Right renal pelvis (tissue), 4 donors: ENCODE measurements at places on chromosomes 16 and 17.

DNA sequence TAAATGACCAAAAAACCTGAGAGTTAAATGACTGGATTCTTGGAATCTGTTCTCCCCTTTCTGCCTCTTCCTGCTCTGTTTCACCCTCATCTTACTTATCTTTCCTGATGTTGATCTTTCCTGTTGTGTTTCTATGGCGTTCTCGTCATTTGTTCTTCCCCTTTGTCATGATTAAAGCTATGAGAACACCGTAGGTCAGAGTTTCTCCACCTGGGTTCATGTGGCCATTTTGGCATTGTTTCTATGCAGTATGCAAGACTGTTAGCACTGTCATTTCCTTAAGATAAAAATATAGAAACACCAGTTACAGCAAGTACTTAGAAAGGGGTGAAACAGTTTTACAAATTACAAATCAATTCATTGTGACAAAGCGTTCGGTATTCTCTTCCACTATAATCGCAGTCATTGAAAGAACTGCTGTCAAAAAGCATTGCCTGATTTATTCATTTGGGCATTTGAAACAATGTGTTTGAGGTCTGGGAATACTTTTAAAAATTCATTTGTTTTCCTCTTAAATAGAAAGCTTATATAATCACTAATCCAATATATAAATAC, 166.0 kb downstream of the PHKB start:
- DNase-seq, result no peak

DNA sequence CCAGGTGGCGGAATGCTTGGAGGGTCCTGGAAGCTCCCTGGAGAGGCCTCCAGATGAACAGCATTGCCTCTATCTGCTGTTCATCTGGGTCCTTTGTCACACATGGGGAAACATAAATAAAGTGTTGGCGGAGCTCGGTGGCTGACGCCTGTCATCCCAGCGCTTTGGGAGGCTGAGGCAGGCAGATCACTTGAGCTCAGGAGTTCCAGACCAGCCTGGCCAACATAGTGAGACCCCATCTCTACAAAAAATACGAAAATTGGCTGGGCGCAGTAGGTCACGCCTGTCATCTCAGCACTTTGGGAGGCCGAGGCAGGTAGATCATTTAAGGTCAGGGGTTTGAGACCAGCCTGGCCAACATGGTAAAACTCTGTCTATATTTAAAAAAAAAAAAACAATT, 2.2 kb downstream of the MYADML2 start:
- no peak for DNase-seq

- DNase-seq, result no peak
These were observed 22.6 kb downstream of the AKAP1 start for GRCh38 chr17:57107498-57108101.

- no peak for DNase-seq
These were observed at the start of gene ALOX12 for GRCh38 chr17:6995500-6996255. Gene ALOX12, plus strand, starts transcription at chr17:6996049. Its CDS starts 69 bp downstream, at chr17:6996118.

GRCh38 chr17:78330570-78331224, 29.2 kb downstream of the SOCS3 start:
- DNase-seq, result no peak

GRCh38 chr16:51641191-51641765, 490.2 kb upstream of the SALL1 start:
- DNase-seq, result no peak

- no peak for DNase-seq
These were observed 185.5 kb downstream of the NTN1 start for GRCh38 chr17:9206741-9207332.

- DNase-seq, result no peak
These were observed 21.4 kb upstream of the ZFPM1 start for GRCh38 chr16:88431651-88432050.

DNA sequence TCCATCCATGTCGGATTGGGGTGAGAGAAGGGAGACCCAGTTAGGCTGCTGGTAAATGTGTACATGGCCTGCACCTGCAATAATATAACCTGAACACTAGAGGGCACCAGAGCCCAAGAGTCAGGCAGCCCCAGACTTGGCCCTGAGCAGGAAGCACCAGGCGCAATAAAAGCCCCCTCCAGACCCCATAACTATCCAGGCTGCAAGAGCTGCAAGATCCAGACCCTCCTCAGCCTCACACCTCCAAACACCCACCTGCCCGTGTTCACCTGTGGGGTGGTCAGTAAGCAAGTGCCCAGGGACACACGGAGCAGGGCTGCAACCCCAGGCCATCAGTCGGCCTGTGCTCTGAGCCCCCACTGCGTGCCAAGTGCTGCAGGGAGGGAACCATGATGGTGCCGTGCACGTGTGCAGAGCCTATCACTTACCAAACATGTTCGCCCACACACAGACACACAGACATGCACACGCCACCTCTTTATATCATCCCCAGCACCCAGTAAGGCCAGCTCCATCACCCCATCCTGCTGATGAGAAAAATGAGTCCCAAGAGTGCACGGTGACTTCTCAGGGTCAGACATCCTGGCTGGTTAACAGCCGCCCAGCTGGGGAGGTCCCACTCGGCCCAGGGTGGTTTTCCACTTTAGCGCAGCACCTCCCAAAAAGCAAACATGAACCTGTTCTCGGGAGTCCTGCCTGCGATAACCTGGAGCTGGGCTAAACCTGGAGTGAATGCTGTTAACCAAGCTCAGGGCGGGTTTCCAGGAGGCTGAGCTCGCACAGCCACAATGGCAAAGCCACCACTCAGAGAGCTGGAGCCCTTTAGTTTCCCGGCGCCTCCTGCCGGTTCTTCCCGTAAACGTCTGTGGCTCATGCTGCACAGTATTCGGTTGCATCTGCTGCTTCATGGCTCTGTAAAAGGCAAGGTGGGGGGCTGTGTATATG, 439.8 kb downstream of the SOX9 start:
- no peak for DNase-seq

GRCh38 chr17:44384281-44384822, 5.1 kb downstream of the ITGA2B start:
- no peak for DNase-seq

GRCh38 chr16:53183442-53183841, 128.7 kb downstream of the CHD9 start:
- DNase-seq, result no peak

GRCh38 chr16:65825191-65825856, 541.2 kb upstream of the CDH5 start:
- DNase-seq, result no peak

DNA sequence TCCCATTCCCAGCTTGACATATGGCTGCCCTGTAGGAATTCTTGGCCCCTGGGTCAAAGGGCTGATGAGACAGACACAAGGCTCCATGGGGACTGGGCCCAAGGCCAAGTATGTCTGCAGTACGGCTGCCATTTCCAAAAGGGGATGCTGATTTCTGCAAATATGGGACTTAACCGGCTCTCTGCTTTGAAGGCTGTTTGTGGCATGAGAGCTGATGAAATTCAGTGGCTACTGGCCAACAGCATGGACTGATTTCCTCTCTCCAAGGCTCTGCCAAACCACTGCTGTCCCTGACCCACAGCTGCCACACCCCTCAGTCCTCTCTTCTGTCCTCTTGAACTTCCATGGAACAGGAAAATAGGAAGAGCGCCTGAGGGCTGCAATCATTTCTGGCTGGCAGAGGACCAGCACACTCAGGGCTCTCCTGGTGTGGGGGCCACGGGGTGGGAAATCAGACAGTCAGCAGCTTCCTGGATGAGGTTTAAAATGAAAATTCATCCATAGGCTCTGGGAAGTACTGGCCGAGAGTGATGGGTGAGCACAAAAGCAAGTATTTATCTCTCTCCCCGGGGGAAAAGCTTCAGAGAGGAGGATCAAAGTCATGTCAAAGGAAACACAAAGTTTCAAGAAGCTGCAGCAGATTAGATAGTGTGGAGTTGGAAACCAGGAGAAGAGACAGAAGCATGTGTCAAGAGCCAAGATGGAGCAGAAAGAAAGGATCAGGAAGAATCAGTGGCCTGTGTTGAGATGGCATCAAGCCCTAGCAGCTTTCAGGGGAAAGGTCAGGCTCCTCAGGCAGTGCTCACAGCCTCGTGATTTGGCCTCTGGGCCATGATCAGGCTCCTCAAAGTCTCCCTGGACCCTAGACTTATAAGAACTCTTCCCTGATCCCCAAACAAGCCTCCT, 64.1 kb upstream of the SREBF1 start:
- no peak for DNase-seq

- DNase-seq, result no peak
These were observed 117.7 kb downstream of the HS3ST3A1 start for GRCh38 chr17:13484020-13484419.

- no peak for DNase-seq
These were observed 10.1 kb upstream of the KREMEN2 start for GRCh38 chr16:2953706-2954627.

DNA sequence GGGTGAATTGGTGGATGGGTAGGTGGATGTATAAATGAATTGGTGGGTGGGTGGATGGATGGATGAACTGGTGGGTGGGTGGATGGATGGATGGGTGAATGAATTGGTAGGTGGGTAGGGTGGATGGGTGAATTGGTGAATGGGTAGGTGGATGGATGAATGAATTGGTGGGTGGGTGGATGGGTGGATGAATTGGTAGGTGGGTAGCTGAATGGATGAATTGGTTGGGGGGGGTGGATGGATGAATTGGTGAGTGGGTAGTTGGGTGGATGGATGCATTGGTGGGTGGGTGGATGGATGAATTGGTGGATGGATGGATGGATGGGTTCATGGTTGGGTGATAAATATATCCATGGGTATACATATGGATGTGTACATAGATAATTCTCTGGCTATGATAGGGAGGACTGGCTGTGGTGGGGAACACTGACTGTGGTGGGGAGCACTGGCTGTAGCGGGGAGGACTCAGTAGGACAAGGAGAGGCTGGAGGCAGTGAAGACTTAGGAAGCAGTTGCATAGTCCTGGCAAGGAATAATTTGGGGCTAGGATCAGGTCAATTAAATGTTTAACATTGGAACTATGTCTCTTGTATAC, 54.4 kb downstream of the ABCC1 start:
- DNase-seq, result no peak

- no peak for DNase-seq
These were observed 2057.1 kb downstream of the TP53TG3F start for GRCh38 chr16:35516551-35516950.

DNA sequence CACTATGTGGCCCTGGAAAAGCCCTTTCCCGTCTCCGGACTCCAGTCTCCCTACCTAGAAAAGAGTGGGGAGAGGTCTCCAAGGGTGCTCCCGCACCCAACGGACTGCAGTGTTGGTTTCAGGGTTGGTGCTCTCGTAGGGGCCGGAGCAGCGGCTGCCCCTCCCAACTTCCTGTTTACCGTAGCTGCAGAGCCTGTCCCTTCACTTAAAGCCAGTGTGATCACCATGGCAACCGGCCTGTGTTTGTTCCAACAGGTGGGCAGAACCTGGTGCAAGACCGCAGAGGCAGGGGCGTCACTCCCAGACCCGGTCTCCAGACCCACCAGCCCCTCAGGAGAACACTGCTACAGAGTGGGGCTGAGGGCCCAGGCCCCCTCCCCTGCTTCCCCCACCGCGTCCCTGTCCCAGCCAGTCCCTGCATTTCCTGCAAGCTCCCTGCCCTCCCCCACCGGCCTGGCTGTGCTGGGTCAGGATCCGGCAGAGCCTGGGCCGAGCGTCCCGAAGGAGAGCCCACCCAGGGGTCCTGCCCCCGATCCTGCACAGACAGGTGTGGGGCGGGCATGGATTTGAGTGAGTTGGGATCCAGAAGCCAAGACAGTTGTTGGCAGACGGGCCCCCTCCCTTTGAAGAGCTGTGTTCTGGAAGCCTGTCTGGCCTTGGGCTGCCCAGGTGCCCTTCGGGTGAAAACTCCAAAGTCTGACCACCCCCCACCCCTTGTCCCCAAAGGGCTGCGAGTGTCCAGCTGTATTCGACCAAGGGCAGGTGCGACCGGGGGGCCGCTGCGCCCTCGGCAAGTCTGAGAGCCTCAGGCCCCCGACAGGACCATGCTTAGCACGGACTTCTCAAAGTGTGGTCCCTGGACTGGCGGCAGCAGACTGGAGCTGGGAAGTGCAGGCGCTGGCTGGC, 1.5 kb upstream of the BAIAP3 start:
- DNase-seq, result peak; percentile 55

- no peak for DNase-seq
These were observed 6.6 kb downstream of the VAT1 start for GRCh38 chr17:43015579-43015978.

GRCh38 chr17:45162025-45162687, 481 bp downstream of the HEXIM2 start:
- no peak for DNase-seq

GRCh38 chr16:84226026-84226425, 13.8 kb downstream of the KCNG4 start:
- no peak for DNase-seq

DNA sequence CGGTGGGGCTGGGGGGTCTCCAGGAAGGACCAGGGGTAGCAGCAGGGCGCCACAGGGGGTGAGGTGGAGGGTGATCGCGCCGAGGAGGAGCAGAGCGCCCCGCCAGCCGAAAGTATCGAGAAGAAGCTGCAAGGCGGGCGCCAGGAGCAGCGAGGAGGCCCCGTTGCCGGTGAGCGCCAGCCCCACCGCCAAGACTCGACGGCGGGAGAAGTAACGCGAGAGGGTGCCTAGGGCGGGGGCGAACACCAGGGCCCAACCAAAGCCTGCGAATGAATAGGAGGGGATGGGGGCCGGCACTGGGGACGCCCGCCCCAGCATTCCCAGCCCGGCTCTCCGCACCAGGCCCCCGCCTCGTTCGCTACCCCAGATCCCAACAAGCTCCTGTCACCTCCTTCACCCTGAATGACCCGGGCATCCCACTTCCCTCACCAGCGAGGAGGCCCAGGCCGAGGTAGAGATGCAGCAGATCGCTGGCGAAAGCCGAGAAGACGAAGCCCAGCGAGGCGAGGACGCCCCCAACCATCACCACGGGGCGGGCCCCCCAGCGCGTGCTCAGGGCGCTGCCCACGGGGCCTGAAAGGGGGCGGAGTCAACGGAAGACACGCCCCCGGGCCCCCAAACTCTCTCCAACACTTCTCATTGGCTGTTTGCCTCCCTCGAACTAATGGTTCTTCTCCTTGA, 1.3 kb downstream of the SLC16A11 start:
- no peak for DNase-seq

GRCh38 chr16:88691924-88692560, 5.7 kb upstream of the SNAI3 start:
- DNase-seq, result no peak

DNA sequence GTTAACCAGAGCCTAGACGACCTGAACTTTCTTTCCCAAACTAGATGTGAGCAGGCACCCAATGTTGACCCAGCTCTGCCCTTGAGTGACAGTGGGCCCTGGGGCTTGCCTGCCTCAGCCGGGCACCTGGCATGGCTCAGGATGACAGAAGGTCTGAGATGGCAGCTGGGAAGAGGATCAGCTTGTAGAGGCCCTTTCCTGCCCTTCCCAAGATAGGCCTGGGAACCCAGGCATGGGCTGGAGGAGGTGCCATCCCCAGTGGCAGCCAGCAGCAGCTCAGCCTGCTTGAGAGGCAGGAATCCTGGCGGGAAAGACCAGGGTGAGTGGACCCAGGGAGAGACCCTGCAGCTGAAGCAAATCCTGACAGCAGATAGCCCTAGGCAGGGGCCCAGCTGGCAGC, 59.1 kb downstream of the PIPOX start:
- DNase-seq, result no peak

- no peak for DNase-seq
These were observed 352 bp downstream of the MARF1 start for GRCh38 chr16:15642557-15643047.

GRCh38 chr17:29292992-29293889, 707 bp downstream of the NUFIP2 start:
- DNase-seq, result peak; percentile 20
